ENCODE measurements at places on chromosomes 4 and X.

- no peak for DNase-seq
These were observed 10.5 kb downstream of the TLR7 start for GRCh38 chrX:12877386-12877785.

DNA sequence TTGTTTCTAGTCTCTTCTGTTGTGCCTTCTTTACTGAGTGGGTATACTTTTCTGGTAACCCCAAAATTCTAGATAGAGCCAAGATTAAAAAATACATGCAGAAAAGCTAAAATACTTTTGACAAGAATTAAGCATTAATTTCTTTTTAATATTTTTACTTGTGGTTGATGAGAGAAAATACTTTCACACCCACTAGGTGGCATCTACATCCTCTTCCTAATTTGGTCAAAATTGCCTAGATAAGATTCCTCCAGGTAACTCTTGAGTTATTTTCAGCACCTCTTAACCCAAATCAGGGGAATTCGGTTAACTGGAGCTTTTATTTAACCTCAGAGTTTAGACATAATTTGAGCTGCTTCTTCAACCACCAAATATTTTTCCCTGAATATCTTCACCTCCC lies 28.4 kb upstream of the COX7B2 start:
- DNase-seq = no peak

- DNase-seq = peak; percentile 3
These were observed 1642.3 kb downstream of the C4orf33 start for GRCh38 chr4:130738233-130738632.

DNA sequence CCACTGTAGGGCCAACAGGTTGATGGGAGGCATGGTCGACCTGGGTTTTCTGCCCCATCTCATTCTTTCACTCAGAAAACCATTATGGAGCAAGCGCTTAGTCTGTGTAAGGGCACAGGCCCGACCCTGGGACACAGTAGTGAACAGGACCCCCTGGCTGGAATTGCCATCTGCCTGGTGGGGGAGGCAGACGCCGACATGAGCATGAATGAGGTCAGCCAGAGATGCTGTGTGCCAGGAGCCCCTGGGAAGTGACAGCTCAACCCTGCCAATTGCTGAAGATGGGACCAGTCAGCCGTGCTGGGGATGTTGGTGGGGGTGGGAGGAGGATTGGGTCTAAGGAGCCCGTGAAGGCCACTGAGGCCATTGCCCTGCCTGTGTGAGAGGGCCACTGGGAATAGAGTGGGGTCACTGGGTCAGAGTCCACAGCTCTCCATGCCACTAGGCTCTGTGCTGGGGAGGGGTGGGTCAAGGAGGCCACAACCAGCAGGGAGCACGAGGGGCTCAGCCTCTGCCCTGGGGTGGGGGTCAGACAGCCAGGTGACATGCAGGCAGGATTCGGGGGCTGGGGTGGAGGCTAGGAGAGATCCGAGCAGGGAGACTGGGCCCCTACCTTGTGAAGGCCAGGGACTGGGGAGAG lies 31.0 kb downstream of the ZNF185 start:
- no peak for DNase-seq

DNA sequence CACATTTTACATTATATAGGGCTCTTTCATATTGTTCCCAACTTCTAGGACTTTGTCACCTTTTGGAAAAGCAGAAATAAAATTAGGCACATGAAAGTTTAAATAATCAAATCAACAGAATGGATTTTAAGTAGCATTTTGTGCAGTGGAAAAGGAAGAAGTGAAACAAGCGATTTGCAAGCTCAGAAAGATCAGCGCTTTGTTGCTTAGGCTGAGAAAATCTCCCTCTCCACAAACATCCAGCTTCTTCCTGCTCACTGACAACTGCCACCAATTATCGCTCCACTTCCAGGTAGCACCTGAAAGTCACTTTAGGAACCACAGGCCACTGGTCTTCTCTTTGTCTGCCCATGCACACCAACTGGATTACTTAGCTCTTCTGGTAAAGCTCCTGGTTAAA lies 2.0 kb upstream of the PDK3 start:
- no peak for DNase-seq

DNA sequence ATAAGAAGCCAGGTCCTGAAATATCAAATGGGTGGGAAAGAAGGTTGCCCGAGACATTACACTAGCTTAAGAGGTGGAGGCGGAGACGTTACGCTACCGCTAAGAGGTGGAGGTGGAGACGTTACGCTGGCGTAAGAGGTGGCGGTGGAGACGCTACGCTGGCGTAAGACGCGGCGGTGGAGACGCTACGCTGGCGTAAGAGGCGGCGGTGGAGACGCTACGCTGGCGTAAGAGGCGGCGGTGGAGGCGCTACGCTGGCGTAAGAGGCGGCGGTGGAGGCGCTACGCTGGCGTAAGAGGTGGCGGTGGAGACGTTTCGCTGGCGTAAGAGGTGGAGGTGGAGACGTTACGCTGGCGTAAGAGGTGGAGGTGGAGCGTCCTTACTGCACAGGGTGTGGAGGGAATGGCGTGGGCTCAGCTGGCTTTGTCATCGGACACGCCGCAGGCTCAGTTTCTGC lies 12.8 kb downstream of the CYP4V2 start:
- no peak for DNase-seq

DNA sequence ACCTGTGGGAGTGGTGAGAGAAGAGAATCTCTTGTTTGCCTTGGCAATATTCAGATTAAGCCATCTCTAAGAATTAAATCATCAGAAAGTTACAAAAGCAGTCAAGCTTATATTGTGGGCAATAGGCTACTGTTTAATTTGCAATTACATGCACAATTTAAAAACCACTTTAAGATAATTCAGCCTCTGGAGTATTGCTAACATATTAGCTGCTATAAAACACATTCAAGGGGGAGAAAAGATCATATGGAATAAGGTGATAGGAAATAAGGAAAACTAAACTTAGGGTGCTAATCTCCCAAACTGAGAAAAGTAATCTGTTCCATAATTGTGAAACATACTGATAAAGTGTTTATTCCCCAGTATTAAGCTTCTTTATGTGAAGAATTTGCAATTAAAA lies 103.9 kb downstream of the ARAP2 start:
- DNase-seq = no peak

DNA sequence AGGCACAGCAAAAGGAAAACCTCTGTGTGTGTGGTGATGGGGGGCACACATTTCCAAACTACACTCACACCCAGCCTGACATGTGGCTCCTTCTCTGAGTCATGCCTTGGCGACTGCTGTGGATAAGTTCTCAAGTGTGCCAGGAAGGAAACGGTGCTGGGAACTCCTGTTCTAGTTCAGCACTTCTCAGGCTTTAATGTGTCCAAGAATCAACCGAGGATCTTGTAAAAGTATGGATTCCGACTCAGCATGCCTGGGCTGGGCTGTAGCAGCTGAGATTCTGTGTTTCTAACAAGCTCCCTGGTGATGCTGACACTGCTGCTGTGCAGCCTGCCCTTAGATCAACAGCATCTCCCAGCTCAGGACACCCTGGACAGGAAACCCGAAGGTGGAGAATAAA lies 20.2 kb downstream of the CLNK start:
- peak; percentile 70 for DNase-seq

- no peak for DNase-seq
These were observed 375.6 kb downstream of the FBXW7 start for GRCh38 chr4:152160225-152160800.

Data from upper lobe of left lung (tissue), 6 donors.